NCI-H774 (cell line): ENCODE measurements at places on chromosomes 3 and 15.

- DNase-seq = no peak
Observed at GRCh38 chr3:21564531-21564930, 186.5 kb downstream of the ZNF385D start.

GRCh38 chr3:124057420-124057819, 65.5 kb upstream of the ROPN1 start:
- DNase-seq = no peak

DNA sequence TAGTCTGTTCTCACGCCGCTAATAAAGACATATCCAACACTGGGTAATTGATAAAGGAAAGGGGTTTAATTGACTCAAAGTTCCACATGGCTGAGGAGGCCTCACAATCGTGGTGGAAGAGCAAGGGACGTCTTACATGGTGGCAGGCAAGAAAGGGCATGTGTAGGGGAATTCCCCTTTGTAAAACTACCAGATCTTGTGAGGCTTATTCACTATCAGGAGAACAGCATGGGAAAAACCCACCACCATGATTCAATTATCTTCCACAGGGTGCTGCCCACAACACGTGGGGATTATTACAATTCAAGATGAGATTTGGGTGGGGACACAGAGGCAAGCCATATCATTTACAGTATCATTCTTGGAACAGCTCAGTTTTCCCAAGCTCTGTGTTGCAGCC, 268.0 kb downstream of the SUCLG2 start:
- no peak for DNase-seq

- no peak for DNase-seq
Observed at GRCh38 chr3:125120379-125121122, 64.8 kb upstream of the HEG1 start.
